ENCODE measurements at places on chromosomes 2 and 18. TPM values are rescaled to one million over a fixed set of nuclear protein-coding genes. Genes with fewer than 3 reads are reported as not detected.

- H3K27ac ChIP-seq, result no peak overlapping the region
- no peak overlapping the region for H3K4me3 ChIP-seq
- H3K27me3 ChIP-seq, result no peaks in the 10 kb centered on the region
- H3K4me1 ChIP-seq, result no peaks in the 10 kb centered on the region
- no peak for DNase-seq
- H3K36me3 ChIP-seq, result 0 out of 2 replicates have a peak, but pooled peaks cover 6% of the 10 kb centered on the region
Measured at GRCh38 chr2:15284614-15285013, 276.5 kb downstream of the NBAS start.

GRCh38 chr18:64183665-64184064, 34.8 kb upstream of the LINC00305 start:
- no peaks in the 10 kb centered on the region for H3K4me1 ChIP-seq
- H3K27me3 ChIP-seq, result no peaks in the 10 kb centered on the region
- no peak overlapping the region for H3K4me3 ChIP-seq
- no peak overlapping the region for H3K27ac ChIP-seq
- DNase-seq, result no peak

- no peaks in the 10 kb centered on the region for H3K4me1 ChIP-seq
- H3K27ac ChIP-seq, result no peak overlapping the region
- no peak for DNase-seq
- H3K36me3 ChIP-seq, result no peaks in the 10 kb centered on the region
- no peak overlapping the region for H3K4me3 ChIP-seq
- H3K27me3 ChIP-seq, result no peaks in the 10 kb centered on the region
Measured at GRCh38 chr2:191797500-191797899, 49.4 kb downstream of the CAVIN2 start.

- no peaks in the 10 kb centered on the region for H3K27me3 ChIP-seq
- H3K4me1 ChIP-seq, result peaks cover 18% of the 10 kb centered on the region
- H3K4me3 ChIP-seq, result no peak overlapping the region
- H3K36me3 ChIP-seq, result peaks cover 17% of the 10 kb centered on the region
Measured at GRCh38 chr2:100960688-100961087, 41.4 kb upstream of the RPL31 start.

GRCh38 chr18:37403100-37403781, 162.4 kb downstream of the CELF4 start:
- H3K4me1 ChIP-seq, result no peaks in the 10 kb centered on the region
- no peak overlapping the region for H3K4me3 ChIP-seq
- H3K27ac ChIP-seq, result no peak overlapping the region
- H3K36me3 ChIP-seq, result no peaks in the 10 kb centered on the region

GRCh38 chr18:32552421-32553030, 81.8 kb upstream of the GAREM1 start:
- no peak overlapping the region for H3K4me3 ChIP-seq
- peak; percentile 10 for DNase-seq
- H3K27me3 ChIP-seq, result no peaks in the 10 kb centered on the region
- H3K4me1 ChIP-seq, result no peaks in the 10 kb centered on the region
- H3K27ac ChIP-seq, result no peak overlapping the region

DNA sequence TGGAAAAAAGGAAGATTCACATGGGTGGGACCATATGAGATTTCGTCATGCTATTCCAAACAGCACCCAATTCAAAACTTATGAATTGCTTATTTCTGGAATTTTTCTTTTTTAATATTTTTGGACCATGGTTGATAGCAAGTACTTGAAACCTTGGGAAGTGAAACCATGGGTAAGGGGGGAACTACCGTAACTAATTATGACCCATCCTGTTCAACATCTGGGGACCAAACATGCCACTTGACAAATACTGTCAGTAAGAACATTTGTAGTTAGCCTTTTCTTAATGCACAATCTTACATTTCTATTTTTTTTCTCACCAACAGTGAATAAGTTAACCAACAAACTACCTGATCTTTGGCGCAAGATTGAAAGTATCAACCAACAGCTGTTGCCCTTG, 105.7 kb upstream of the TTC39C start:
- no peak overlapping the region for H3K4me3 ChIP-seq
- H3K4me1 ChIP-seq, result no peaks in the 10 kb centered on the region
- DNase-seq, result no peak
- H3K27me3 ChIP-seq, result no peaks in the 10 kb centered on the region

DNA sequence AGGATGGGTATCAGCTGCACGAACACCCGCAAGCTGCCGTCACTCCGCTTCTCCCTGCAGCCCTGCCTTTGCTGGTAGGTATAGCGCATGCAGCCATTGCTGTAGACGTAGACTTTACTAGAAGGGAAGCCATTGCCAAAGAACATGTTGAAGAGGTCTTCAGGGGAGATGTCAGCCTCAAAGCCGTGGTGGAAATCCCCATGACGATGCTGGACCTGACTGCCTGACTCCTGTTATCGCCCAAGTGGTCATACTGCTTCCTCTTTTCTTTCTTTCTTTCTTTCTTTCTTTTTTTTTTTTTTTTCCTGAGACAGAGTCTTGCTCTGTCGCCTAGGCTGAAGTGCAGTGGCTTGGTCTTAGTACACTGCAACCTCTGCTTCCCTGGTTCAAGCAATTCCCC, 68.7 kb upstream of the SPRED2 start:
- no peak overlapping the region for H3K4me3 ChIP-seq
- no peaks in the 10 kb centered on the region for H3K36me3 ChIP-seq
- H3K4me1 ChIP-seq, result peaks cover 18% of the 10 kb centered on the region
- no peak for DNase-seq
- no peaks in the 10 kb centered on the region for H3K27me3 ChIP-seq

GRCh38 chr2:28286678-28287077, 106.0 kb upstream of the FOSL2 start:
- no peaks in the 10 kb centered on the region for H3K27me3 ChIP-seq
- peaks cover 15% of the 10 kb centered on the region for H3K4me1 ChIP-seq
- H3K36me3 ChIP-seq, result no peaks in the 10 kb centered on the region
- no peak for DNase-seq
- H3K4me3 ChIP-seq, result no peak overlapping the region
- no peak overlapping the region for H3K27ac ChIP-seq

DNA sequence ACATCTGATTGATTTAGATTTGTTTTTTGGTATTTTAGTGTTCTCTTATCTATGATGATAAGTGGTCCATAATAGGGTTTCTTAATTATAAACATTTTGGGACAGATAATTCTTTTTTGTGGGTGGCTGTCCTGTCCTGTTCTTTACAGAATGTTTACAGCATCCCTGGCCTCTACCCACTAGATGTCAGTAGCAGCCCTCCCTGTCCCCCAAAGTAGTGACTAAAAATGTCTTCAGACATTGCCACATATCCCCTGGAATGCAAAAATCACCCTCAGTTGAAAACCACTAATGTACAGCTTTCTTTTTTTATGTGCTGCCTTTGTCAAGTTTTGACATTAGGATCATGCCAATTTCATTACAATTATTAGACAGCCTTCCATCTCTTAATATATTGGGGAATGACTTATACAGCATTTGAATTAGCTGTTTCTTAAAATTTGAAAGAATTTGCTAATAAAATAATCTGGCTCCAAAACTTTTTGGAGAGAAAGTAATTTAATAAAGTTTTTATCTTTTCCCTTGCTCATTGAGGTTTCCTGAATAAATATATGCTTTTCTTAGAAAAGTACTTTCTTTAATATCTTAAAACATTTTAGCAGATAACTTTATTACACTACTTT, 19.5 kb downstream of the WIPF1 start:
- H3K27ac ChIP-seq, result no peak overlapping the region
- H3K27me3 ChIP-seq, result no peaks in the 10 kb centered on the region
- no peak overlapping the region for H3K4me3 ChIP-seq
- H3K4me1 ChIP-seq, result no peaks in the 10 kb centered on the region

DNA sequence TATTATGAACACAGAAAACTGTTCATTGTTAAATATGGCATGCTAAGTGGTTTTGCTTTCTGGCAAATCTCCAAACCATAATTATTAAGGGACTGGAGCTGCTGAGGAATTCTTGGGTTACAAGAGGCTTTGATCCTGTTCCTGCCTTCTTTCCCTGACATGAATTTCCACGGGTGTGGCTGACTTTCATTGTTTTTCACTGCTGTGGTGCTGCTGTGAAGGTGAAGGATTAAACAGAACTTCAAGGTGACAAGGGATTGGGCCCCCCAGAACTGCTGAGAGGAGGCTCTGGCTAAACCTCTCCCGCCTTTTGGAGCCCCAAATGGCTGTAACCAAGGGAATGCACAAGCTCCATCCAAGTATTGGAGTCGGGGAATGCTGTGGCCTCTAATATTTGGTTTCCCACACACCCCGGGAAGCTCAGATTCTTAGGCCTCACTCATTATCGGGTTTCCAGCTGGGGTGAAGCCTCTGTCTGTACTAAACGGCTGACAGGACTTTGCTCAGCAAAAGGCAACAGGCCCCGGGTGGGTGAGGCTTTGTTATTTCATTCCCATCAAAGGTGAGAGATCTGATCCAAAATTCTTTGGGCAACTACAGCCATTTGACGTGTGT, 29.0 kb upstream of the ZFP36L2 start:
- no peaks in the 10 kb centered on the region for H3K4me1 ChIP-seq
- H3K36me3 ChIP-seq, result no peaks in the 10 kb centered on the region
- no peak overlapping the region for H3K4me3 ChIP-seq
- no peak for DNase-seq

DNA sequence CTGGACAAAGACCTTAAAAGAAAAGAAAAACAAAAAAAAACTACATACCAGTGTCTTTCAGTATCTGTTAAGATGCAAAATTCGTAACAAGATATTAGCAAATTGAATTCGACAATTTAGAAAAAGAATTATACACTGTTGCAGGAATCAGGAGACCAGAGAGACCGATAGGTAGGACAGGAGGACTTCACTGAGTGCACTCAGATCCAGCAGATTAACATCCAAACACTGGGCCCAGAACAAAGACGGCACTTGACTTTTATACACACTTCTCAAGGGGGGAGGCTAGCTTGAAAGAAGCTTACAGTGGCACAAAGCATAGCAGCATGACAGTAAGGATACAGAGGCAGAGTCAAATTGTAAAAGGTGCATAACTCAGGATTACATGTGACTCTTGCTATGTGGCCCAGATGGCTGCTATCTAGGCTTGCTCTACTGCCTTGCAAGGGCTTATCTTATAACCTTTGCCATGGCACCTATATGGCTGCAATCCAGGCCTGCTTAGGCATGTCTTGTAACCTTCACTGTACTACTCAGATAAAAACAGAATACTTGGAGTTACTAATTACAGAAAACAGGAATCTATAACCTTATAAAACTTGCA, 507.3 kb upstream of the LRRTM4 start:
- no peak overlapping the region for H3K4me3 ChIP-seq
- H3K4me1 ChIP-seq, result no peaks in the 10 kb centered on the region
- H3K27ac ChIP-seq, result no peak overlapping the region
- DNase-seq, result no peak
- H3K36me3 ChIP-seq, result no peaks in the 10 kb centered on the region
- no peaks in the 10 kb centered on the region for H3K27me3 ChIP-seq

- DNase-seq, result no peak
- no peak overlapping the region for H3K4me3 ChIP-seq
- no peaks in the 10 kb centered on the region for H3K4me1 ChIP-seq
- no peaks in the 10 kb centered on the region for H3K36me3 ChIP-seq
Measured at GRCh38 chr2:163370169-163370886, 365.5 kb downstream of the FIGN start.

- H3K4me1 ChIP-seq, result no peaks in the 10 kb centered on the region
- DNase-seq, result no peak
- H3K27me3 ChIP-seq, result no peaks in the 10 kb centered on the region
- no peak overlapping the region for H3K4me3 ChIP-seq
- H3K36me3 ChIP-seq, result no peaks in the 10 kb centered on the region
Measured at GRCh38 chr2:191521608-191522208, 156.2 kb upstream of the NABP1 start.

- DNase-seq, result no peak
- no peak overlapping the region for H3K27ac ChIP-seq
- H3K36me3 ChIP-seq, result no peaks in the 10 kb centered on the region
- no peak overlapping the region for H3K4me3 ChIP-seq
- no peaks in the 10 kb centered on the region for H3K4me1 ChIP-seq
Measured at GRCh38 chr2:14960686-14961324, 328.3 kb downstream of the LRATD1 start.

GRCh38 chr2:37581433-37581832, 90.0 kb downstream of the CDC42EP3 start:
- no peak overlapping the region for H3K4me3 ChIP-seq
- no peak for DNase-seq
- no peaks in the 10 kb centered on the region for H3K36me3 ChIP-seq
- peaks cover 36% of the 10 kb centered on the region for H3K4me1 ChIP-seq
- H3K27me3 ChIP-seq, result no peaks in the 10 kb centered on the region

GRCh38 chr2:216554755-216555154, 56.1 kb downstream of the RPL37A start:
- no peak overlapping the region for H3K27ac ChIP-seq
- H3K4me1 ChIP-seq, result no peaks in the 10 kb centered on the region
- H3K27me3 ChIP-seq, result no peaks in the 10 kb centered on the region
- no peak overlapping the region for H3K4me3 ChIP-seq
- no peak for DNase-seq
- no peaks in the 10 kb centered on the region for H3K36me3 ChIP-seq

DNA sequence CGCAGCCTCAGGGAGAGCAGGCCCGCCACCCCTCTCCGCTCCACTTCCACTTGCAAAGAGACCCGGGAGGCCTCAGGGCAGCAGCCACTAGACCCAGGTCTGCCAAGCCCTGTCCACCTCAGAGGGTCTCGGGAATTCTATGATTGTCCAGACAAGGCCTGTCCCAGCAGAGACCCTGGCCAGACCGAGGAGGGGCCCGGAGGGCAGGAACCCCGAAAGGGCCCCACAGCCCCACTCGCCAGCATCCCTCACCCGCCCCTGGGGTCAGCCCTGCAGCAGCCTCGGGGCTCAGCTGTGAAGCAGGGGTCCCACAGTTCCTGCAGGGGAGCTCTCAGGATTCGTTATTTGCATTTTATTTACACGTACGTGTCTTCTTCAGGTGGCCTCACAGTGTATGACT, 269.5 kb downstream of the EIPR1 start:
- peaks cover 86% of the 10 kb centered on the region for H3K27me3 ChIP-seq
- no peak overlapping the region for H3K4me3 ChIP-seq
- no peak for DNase-seq
- no peaks in the 10 kb centered on the region for H3K4me1 ChIP-seq
- no peaks in the 10 kb centered on the region for H3K36me3 ChIP-seq

GRCh38 chr2:234164493-234165413, 114.3 kb downstream of the SPP2 start:
- H3K36me3 ChIP-seq, result no peaks in the 10 kb centered on the region
- no peak overlapping the region for H3K4me3 ChIP-seq
- no peaks in the 10 kb centered on the region for H3K27me3 ChIP-seq
- H3K4me1 ChIP-seq, result peaks cover 56% of the 10 kb centered on the region

- H3K36me3 ChIP-seq, result peaks cover 79% of the 10 kb centered on the region
- H3K27ac ChIP-seq, result peak overlapping the region; percentile 8
- no peaks in the 10 kb centered on the region for H3K27me3 ChIP-seq
- peaks cover 18% of the 10 kb centered on the region for H3K4me1 ChIP-seq
- H3K4me3 ChIP-seq, result no peak overlapping the region
- DNase-seq, result no peak
Measured at GRCh38 chr2:39772086-39772811, 6.8 kb downstream of the THUMPD2 start.

- H3K4me3 ChIP-seq, result no peak overlapping the region
- H3K4me1 ChIP-seq, result no peaks in the 10 kb centered on the region
- no peaks in the 10 kb centered on the region for H3K36me3 ChIP-seq
- no peaks in the 10 kb centered on the region for H3K27me3 ChIP-seq
- no peak for DNase-seq
Measured at GRCh38 chr2:209564816-209565215, 141.0 kb downstream of the MAP2 start.

AGFG1 gene
- 82.8 TPM for total RNA-seq

KIAA2012 gene
- total RNA-seq, result not detected

INPP4A gene
- total RNA-seq, result 52.9 TPM

DBI gene
- total RNA-seq, result 265 TPM

ADD2 gene
- 3.8 TPM for total RNA-seq

DPYSL5 gene
- not detected for total RNA-seq

CRYBA2 gene
- not detected for total RNA-seq

ITGB6 gene
- total RNA-seq, result 24.3 TPM

NDC80 gene
- 71.7 TPM for total RNA-seq

Data from PC-9 (cell line).